Inflammatory macrophage treated with lipopolysaccharide for 1 hour (primary cell): ENCODE measurements at places on chromosomes 6 and 20.
A peak's percentile ranks its signal among the peaks of the same experiment; 100 is the strongest.

DNA sequence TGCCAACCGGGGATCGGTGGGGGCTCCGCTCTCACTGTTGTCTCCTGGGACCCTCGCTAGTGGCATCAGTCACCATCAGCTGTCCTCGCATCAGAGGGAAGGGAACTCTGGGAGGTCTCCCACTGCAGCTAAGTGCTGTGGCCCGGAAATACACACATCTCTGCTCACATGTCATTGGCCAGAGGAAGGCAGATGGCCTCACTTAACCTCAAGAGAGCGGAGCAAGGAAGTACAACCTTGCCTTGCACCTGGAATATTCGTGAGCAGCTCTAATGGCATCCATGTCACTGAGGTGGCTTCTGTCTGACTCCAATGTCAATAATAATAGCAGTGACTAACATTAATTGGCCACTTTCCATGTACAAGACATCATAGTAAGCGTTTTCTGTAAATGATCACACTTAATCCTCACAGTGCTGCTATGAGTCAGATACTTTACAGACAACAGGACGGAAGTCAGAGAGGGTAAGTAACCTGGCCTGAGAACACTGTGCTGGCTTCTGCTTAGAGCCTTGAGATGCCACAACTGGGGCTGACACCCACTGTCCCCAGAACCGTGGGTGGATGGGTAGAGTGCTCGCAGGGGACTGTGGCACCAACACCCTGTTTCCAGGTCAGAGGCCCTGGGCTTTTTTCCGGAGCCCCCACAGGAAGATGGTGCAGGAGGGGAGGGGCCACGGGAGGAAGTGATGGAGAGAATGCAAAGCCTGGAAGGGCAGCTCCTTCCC, 6.0 kb downstream of the LHFPL5 start:
- DNase-seq, result no peak

- DNase-seq, result no peak
Measured at GRCh38 chr20:33522256-33522820, 32.4 kb downstream of the CBFA2T2 start.

GRCh38 chr6:13496513-13497190, 9.3 kb upstream of the GFOD1 start:
- peak; percentile 60 for DNase-seq

DNA sequence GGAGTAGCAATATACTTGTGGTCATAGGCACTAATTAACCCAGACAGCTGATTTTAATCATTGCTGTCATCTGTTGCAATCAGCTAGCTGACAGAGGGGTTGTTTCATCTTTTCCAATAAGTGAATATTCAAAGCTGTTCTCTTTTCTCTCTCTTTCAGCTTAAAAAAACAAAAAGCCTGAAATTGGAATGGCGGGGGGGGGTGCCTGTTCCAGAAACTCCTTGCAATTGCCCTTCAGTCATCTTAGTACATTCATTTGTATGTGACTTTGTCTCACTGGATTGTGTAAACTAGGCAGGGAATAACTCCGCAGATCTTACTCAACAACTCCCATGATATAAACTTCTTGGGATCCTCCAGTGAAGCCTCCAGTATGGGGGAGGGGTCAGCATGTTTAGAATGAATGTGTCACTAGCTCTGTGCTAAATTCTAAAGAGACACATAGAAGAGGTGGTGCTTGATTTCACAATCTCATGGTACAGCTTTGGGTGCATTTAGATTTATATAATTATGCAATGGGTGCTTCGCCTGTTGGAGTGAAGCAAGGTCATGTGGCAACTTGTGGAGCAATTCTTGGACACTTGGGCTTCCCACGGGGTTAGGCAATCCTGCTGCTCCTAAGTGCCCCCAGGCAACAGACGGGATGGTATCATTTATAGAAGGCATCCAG, 40.1 kb downstream of the SLC24A3 start:
- DNase-seq, result peak; percentile 95

DNA sequence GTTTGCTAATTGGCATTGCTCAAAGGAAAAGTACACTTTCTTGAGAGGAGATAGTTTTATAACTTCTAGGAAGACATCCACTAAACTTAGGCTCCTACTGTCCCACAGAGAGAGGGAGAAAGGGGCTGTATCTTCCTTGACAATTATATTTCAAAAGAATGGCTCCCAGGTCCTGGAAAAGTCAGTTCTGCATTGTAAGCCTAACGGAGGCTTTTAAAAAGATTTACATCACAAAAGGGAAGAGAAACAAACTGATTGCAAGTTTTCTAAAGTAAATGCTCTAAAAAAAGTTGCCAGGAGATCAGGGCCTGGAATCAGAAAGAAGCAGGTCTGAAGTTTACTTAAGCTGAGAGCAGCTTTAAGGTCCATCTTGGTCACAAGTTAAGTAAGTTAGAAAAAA, 839.5 kb downstream of the FRK start:
- no peak for DNase-seq

GRCh38 chr20:45138561-45139300, 14.5 kb upstream of the WFDC12 start:
- DNase-seq, result peak; percentile 42
